ENCODE measurements at places on chromosomes 16 and 17.

DNA sequence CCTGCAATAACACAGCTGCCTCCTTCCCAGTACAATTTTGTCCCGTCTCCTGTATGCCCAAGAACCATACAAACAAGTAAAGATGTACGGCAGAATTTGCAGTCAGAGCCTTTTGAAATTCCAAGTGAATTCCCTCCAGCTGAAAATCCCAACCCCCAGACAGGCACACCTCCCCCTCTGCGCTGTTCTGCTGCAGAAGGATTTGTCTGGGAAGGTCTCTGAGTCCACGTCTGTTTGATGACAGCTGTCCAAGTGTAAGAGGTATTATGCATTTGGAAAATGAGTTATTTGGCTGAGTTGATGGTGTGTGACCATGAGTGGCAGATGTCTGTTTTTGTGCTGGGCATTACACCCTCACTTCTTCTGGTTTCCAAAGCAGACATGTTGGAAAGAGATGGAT, 104.9 kb upstream of the HS3ST4 start:
- no peak for DNase-seq

DNA sequence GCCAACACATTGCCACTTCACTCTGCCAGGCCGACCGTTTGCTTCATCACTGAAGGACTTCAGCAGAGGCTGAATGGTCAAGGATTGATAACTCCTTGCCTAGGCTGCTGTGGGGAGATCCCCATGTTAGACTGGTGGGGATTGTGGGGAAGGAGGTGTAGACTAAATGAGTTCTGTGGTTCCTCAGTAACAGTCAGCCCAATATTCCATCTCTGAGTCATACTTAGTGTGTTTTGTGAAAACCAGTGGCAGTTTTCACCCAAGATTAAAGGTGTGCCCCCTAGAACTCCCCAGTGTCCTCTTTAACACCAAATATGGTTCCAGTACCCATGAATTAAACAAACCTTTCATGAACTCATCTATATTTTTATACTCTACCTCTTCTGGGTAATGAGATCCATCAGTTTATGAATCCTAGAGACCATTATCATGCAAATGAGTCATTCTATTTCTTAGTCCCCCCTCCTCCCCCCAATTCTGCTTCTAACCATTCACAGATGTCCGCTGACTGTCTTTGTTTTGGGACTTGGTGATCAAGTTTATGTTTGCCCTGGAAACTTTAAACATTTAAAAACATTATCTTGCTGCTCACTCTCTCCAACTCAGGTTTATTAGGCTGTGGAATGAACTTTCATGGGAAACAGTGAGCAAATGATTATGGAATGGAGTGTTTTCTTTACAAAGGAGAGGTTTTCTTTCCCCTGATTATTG, 66.8 kb upstream of the GAS7 start:
- DNase-seq: no peak

- no peak for DNase-seq
These were observed 62.5 kb upstream of the NFAT5 start for GRCh38 chr16:69503244-69503643.

DNA sequence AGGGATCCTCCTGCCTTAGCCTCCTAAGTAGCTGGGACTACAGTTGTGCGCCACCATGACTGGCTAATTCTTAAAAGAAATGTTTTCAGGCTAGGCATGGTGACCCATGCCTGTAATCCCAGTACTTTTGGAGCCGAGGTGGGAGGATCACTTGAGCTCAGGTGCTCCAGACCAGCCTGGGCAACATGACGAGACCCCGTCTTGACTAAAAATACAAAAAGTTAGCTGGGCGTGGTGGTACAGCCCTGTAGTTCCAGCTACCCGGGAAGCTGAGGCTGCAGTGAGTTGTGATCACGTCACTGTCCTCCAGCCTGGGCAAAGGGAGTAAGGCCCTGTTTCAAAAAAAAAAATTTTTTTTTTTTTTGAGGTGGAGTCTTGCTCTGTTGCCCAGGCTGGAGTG, 173.1 kb downstream of the SEC14L1 start:
- no peak for DNase-seq

- no peak for DNase-seq
These were observed 18.5 kb upstream of the HEXD start for GRCh38 chr17:82399601-82400101.

GRCh38 chr17:33038740-33039139, 47.1 kb downstream of the SPACA3 start:
- DNase-seq: peak; percentile 32

- DNase-seq: no peak
These were observed 144.8 kb upstream of the RPH3AL start for GRCh38 chr17:497241-498034.

GRCh38 chr16:88382491-88383400, at the start of gene ZNF469:
ZNF469 (plus strand) TSS chr16:88382959; CDS start chr16:88427471, 44,512 bp downstream.
- DNase-seq: peak; percentile 66

GRCh38 chr17:58637011-58637570, 54.8 kb downstream of the TEX14 start:
- no peak for DNase-seq

GRCh38 chr17:19539841-19540311, 6.2 kb downstream of the SLC47A1 start:
- no peak for DNase-seq

DNA sequence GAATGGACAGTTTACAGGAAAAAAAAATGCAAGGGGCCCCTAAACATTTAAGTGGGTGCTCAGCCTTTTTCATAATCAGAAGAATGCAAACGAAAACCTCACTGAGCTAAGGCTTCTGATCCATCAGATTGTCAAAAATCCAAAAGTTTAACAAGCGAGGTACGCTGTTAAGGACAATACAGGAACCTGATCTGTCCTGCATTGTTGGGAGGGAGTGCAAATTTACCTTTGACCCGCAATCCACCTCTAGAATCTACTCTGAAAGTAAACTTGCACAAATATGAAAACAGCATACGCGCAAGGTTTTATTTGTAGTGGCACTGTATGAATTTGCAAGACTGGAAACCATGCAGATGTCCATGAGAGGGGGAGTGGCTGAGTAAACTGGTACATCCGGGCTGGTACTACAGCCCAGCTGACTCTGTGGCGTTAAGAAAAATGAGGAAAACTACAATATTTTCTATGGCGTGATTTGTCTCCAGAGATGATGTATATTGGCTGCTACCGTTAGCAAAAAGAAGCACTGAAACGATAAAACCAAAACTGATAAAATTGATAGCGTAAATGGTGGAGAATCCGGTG, 28.8 kb upstream of the ST6GALNAC1 start:
- DNase-seq: peak; percentile 33

- no peak for DNase-seq
These were observed 88.8 kb downstream of the TMEM132E start for GRCh38 chr17:34668206-34668605.

- no peak for DNase-seq
These were observed 33.2 kb downstream of the UBE2O start for GRCh38 chr17:76419576-76420260.

GRCh38 chr17:34670618-34671017, 91.2 kb downstream of the TMEM132E start:
- DNase-seq: no peak

- peak; percentile 31 for DNase-seq
These were observed 491 bp downstream of the IST1 start for GRCh38 chr16:71895679-71896365.

GRCh38 chr16:89330177-89330856, 112.8 kb downstream of the ZNF778 start:
- peak; percentile 91 for DNase-seq

DNA sequence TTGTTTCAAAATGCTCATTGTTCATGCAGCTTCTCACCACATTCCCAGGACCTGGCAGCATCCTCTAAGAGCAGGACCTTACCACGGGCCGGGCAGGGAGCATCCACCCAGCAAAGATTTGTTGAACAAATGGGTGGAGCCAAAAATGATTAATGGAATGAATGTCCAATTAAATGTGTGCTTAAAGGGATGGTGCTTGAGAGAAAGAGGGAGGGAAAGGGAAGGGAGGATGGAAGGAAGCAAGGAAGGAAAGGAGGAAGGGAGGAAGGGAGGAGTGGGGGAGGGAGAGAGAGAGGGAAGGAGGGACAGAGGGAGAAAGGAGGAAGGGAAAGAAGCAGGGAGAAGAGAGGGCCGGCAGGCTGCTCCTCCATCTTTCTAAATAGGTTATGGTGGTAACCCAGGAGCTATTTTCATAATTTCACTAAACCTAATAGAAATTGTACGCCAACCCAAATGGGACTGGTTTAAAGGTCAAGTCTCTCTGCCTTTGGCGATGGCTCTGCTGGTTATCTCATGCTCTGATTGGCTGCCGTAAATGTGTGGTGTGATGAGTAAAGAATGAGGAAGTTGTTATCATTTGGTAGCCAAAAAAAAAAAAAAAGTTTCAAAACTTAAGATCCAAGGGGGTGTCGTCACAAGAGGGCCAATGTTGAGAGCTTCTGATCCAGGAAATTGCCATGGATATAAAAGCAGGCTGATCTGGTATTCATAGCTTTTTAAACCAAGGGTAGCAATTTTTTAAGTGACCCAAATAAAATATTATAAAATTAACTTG, 126.7 kb upstream of the FOXF1 start:
- no peak for DNase-seq

GRCh38 chr16:22938647-22939046, 124.7 kb downstream of the HS3ST2 start:
- peak; percentile 40 for DNase-seq

GRCh38 chr16:64153718-64154117, 968.1 kb downstream of the CDH11 start:
- no peak for DNase-seq

- DNase-seq: no peak
These were observed 57.8 kb upstream of the IL34 start for GRCh38 chr16:70588565-70588964.

DNA sequence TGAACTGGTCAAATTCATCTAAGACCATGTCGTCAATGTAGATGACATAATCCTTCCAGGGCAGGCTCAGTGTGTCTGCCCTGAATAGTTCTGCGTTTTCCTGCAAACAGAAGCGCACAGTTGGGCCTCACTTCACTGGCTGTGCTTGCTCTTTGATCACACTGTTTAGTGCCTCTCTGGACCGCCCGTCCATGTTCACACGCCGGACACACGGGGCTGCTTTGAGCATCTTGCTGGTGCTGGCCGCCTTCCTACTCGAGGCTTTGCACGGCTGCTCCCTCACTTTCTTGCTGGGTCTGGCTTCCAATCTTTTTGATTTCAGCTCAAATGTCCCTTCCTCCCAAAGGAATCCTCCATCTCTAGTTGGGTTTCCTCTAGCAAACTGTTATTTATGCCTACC, 37.4 kb downstream of the DNAH17 start:
- no peak for DNase-seq
